ENCODE measurements at places on chromosomes 3 and 15.

DNA sequence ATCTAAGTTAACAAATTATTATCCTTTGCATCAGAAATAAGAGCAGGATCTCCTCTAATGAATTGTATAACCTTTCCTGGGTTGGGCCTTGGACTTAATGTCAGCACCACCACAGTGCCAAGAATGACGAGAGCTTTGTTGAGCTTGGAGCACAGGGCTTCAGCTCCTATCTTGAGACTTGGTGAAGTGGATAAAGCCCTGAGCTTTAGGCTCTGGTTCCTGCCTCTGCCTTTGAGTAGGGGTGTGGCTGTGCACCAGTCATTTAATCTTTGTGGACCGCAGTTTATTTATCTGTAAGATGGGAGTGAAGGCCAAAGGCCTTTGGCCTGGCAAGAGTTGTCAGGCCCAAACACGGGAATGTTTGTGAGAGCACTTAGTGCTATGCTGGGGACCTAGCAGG lies 162.2 kb downstream of the VGLL4 start:
- DNase-seq, result no peak

DNA sequence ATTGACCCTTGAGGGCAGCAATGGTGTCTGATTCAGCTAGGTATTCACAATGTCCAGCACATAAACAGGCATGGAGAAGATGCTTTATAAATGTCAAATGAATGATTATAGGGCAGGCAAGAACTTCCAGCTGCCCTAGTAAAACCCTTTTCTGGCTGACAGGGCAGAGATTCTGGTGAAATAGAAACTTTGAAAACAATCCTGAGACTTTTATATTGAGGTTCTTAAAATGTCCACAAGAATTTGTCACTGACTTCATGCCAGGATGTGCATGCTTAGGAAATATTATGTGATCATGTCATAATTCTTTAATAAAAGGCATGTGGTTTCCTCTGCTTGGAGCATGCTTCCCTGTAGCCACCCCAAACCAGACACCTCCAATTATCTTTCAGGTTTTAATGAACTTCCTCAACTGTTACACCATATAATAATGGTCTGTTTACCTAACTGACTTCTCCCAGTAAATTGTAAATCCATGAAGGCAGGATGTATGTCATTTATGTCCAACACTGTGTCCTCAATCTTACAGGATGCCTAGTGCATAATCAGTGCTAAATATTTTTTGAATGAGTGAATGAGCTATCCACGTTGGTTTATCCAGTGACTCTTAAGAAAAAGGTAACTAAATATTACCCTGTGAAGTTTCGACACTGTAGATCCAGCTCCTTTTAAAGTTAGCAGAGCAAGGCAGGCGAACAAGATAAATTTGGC lies 43.4 kb upstream of the CLRN1 start:
- no peak for DNase-seq

- peak; percentile 29 for DNase-seq
Observed at GRCh38 chr15:32956006-32956405, 238.2 kb downstream of the GREM1 start.

- DNase-seq, result no peak
Observed at GRCh38 chr15:88839961-88840360, 36.7 kb downstream of the ACAN start.

DNA sequence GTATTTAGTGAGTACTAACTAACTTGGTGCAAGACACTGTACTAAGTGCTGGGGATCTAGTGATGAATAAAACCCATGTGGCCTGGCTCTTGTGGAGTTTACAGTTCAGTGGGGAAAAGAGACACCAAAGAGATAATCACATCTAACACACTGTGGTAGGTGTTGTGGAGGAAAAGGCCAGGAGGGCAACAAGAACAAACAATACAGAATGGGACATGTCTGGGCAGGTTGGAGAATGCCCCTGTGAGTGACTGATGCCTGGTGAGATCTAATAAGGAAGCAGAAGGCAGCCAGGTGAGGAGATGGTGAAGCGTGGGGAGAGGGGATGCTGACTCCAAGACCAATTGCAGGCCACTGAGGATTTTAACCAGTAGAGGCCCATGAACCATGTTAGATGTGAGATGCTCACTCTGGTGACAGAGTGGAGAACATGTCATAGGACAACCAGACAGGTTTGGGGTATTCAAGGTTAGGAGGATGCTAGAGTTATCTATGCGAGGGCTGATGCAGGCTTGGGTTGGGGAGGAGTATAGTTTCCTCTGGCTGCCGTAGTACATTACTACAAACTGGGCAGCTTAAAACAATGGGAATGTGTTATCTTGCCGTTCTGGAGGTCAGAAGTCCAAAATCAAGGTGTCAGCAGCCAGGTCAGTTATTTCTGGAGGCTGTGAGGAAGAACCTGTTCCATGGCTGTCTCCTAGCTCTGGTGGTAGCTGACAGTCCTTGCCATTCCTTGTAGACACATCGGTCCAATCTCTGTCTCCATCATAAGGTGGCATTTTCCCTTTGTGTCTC lies 81.4 kb downstream of the ARNT2 start:
- DNase-seq, result no peak

GRCh38 chr15:28998511-28998910 lies 112.7 kb downstream of the APBA2 start:
- no peak for DNase-seq

GRCh38 chr3:26682406-26682805 lies 59.8 kb downstream of the LRRC3B start:
- DNase-seq, result no peak

DNA sequence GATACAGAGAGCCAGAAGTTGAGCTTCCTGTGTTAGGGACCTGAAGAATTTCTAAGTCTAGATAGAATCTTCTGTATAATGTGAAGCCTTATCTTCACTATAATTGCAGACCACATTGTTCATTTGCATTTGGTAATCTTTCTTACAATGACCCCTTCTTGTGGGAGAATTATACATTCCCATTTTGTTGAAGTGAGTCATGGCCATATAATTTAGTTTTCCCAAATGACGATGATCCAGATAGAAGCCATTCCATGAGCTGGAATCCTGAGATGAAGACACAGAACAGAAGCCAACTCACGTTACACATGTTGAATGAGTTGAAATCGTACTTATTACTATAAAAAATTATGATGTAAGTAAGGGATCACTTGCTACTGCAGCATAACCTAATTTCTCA lies 187.8 kb downstream of the TUSC7 start:
- no peak for DNase-seq

DNA sequence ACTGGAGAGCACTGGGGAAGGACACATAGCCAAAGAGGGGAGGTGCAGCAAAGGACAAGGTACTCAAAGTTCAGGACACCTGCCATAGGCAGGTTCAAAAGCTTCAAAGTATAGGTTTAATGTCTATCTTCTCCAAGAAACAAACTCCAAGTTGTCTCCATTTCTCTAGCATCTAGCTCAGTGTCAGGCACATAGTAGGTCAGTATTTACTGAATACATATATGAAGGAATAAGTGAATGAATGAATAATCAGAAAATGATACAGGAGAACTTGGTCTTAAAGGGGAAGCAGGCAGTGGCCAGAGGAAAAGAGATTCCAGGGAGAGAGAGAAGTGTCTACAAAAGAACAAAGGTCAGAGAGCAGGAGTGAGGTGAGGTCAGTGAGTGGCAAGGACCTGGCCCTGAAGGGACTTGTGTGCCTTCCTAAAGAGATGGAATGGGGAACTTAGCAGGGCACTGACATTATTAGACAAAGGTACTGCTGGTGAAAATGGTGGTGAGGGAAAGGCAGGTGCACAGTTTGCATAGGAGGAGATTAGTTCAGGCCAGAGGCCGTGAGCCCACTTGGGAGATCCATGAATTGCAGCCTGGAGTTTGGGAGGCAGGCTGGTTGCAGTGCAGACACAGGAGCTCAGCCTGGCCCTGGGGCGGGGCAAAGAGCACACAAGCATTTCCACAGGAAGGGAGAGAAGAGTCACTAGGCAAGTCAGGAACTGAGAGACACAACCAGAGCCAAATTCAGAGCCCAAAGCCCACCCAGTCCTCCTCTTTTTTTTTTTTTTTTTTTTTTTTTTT lies 21.4 kb downstream of the TBC1D2B start:
- DNase-seq, result no peak

DNA sequence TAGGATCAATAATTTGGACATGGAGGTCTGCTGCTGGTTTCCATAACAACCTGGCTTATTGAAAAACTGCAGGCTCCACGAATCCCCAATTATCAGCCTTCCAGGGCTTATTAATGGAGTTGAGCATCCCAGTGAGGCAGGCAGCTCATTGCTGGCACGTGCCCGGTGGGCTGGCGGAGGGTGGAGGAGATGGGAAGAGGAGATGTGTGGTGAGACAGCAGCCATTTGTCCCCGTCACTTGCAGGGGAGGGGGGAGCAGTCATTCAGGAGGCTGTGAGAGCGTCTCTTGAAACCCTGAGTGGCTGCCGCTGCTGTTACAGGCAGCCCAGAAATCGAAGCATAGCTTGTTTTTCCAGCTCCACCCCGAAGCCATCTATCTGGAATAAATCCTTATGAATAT lies 70.6 kb downstream of the GAP43 start:
- DNase-seq, result no peak

DNA sequence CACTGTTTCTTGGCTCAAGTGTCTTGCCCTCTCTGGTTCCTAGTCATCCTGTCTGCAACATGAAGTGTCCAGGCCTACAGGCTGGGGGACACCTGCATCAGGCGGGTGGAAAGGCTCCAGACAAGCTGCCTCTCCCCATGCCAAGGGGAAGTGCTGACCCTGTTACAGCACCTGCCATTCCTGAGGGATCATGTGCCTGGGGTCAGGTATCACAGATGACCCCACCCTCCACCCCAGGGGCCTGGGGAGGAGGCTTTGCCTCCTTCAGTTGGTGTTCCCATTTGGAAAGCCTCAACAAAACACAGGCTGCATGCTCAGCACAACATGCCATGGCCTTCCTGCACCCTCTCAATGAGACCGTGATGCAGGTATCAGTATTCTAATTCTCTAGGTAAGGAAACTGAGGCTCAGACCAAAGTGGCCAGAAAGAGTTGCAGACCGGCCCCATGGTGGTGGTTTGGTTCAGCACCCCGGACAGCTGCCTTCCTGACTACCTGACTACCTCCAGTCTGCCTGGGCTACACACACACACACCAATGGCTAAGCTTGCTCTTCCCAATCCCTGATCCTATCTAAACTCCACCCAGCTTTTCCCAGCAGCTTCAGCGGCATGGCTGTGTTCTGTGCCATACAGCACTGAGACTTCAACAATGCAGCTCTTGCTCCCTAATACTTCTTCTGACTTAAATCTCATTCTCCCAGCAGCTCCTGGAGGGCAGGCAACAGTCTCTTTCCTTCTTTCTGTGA lies 69.7 kb upstream of the LINGO1 start:
- DNase-seq, result peak; percentile 67

- DNase-seq, result no peak
Observed at GRCh38 chr3:172354931-172355499, 93.2 kb downstream of the GHSR start.

DNA sequence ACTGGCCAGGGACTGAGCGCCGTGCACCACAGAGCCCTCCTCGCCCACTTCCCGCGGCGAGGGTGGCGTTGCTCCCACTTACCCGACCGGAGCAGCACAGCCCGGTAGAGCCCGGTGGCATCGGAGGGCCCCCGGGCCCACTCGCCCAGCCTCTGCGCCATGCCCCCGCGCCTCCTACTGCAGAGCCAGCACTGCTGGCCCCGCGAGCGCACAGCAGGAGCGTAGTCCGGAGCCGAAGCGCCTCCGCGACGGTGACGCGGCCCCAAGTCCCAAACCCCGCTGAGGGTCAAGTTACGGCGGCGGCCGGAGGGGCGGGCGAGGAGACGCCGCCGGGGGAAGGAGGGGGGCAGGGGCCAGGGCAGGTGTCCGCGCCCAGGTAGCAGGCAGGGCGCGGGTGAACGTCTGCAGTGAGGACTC lies 9.6 kb upstream of the FAM107A start:
- no peak for DNase-seq

GRCh38 chr3:12300137-12300536 lies 11.3 kb downstream of the PPARG start:
- DNase-seq, result no peak

GRCh38 chr3:123653221-123653682 lies 68.4 kb upstream of the HACD2 start:
- no peak for DNase-seq

GRCh38 chr3:46462511-46462910 lies 2.2 kb downstream of the LTF start:
- DNase-seq, result no peak

DNA sequence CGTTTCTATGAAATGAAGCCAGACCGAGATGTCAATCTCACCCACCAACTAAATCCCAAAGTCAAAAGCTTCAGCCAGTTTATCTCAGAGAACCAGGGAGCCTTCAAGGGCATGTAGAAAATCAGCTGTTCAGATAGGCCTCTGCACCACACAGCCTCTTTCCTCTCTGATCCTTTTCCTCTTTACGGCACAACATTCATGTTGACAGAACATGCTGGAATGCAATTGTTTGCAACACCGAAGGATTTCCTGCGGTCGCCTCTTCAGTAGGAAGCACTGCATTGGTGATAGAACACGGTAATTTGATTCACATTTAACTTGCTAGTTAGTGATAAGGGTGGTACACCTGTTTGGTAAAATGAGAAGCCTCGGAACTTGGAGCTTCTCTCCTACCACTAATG lies 41.9 kb upstream of the TRA2B start:
- no peak for DNase-seq

DNA sequence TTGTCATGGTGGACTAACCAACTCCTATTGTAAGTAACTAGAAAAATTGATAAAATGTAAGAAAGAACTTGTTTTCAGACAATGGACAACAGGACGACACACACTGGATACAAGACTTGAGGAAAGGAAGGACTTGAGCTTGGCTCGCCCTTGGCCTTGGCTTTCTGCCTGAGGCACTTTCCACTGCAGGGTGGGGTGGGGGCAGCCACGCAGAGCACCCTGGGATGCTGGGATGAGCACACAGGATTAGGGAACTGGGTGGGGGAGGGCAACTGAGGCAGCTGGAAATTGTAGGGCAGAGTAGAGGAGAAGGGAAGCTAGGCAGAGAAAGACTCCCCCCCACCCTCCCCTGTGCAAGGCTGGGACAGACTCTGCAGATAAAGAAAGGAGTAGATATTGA lies 25.5 kb upstream of the HHATL start:
- no peak for DNase-seq

GRCh38 chr3:106329521-106329920 lies 460.7 kb upstream of the CBLB start:
- DNase-seq, result no peak

DNA sequence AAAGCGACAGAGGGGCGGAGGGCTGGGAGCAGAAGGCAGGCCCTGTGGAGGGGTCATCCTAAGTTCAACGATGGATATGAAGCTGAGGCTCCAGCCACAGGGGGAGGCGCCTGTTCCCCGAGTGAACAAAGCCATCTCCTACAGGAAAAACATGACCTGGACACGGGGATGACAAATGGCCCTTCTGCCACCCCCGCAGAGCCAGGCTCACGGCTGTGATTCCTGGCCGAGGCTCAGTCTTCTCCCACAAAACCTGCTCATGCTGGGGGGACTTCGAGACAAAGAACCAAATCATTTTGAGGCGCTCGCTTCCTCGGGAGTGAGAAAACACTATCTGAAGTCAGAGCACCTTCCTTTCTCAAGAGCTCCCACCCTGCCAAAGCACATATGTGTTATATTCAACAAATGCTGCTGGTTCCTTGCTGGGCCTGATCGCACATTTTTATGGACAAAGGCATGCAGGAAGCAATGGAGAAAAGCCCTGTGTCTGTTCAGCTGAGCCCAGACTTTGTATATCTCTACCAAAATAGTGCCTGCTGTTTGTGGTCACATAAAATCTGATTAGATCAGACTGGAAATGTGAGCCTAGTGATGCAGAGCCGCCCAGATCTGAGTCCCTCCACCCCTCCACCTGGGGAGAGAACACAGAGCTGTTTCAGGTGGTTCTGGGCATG lies 5.6 kb downstream of the RBP1 start:
- no peak for DNase-seq

- DNase-seq, result no peak
Observed at GRCh38 chr3:33652736-33653135, 65.3 kb downstream of the CLASP2 start.

Measured in GM13977 (cell line).